ENCODE measurements at places on chromosomes 2 and 18.

DNA sequence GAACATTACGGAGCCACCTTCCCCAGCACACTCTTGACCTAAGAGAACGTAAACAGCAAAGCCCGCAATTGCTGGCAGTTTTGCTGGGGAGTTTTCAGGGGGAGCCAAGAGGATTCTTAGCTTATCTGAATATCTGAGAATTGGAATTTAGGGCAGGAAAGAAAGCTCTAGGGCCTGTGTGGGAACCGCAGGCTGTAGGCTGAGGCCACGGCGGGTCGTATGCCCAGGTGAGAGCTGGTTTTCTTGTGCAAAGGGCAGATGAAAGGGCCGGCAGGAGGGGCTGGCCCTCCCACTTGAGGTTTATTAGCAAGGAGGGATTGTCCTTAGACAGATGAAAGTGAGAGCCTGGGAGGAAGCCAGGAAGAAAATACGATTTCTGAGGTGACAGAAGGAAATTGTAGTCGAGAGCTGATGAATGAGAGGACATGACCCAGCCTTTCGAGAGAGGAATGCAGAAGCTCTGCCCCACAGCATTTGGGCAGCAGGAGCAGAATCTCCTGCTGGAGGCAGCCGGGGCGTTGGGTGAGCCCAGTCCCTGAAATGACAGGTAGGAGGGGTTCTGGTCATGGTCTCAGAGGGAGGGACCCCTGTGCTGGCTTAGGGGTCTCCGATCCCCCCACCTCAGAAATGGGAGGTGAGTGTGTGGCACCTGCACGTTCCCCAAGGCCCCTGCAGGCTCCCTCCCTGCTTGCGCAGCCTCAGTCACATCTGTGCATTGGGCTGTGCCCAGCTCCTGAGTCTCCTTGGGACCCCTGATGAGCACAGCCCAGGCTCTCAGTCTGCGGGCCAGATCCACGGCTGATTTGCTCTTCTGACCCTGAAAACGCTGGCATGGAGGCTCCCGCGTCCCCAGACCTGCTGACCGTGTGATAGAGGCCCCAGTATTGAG lies 61.1 kb downstream of the CABLES1 start:
- no peak for DNase-seq

DNA sequence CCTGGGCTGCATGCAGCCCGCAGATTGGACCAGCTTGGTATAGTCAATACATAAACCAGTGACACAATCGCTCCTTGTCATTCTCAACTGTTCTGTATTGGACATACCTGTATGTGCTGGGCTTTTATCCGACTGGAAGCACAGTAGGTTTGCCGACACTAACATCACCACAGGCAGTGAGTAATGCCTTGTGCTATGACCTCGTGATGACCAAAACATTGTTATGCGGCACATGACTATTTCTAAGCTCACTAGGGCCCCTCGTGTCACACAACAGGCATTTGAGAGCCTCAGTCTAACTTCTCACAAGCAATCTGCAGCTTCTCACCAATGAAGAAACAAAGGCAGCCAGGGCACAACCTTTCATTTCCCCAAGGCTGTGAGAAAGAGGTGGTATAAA lies 320.8 kb downstream of the AFF3 start:
- no peak for DNase-seq

DNA sequence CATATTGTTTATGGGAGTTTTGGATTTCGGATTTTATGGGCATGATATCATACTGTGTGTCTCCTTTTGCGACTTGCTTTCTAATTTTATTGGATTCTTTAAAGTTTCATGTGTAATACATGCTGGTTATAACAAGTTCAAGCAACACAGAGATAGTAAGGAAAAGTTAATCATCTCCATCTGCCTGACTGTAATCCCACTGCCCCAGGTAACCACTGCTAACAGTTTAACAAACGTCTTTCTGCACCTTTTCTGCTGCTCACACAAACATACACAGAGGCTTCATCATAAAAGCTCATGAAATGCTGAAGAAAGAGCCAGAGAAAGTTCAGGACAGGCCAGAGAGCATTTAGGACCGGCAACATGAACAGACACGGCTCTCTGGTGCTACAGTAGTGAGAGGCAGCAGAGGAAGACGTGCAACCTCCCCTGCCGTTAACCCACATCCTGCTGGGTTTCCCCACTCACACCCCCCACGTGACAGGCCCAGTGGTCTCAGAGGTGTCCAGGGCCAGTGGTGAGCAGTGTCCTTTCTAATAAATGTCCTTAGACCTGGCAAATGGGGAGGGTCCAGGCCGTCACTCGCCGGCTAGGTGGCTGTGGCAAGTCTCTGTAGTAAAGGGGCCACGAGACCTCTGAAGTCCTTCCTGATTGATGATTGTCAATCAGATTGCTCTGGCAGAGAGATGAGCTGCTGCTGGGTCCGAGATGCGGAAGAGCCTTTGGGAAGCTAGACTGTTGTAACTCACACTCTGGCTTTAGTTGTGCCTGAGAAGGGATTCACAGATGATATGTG lies 43.0 kb upstream of the SLC1A4 start:
- no peak for DNase-seq

DNA sequence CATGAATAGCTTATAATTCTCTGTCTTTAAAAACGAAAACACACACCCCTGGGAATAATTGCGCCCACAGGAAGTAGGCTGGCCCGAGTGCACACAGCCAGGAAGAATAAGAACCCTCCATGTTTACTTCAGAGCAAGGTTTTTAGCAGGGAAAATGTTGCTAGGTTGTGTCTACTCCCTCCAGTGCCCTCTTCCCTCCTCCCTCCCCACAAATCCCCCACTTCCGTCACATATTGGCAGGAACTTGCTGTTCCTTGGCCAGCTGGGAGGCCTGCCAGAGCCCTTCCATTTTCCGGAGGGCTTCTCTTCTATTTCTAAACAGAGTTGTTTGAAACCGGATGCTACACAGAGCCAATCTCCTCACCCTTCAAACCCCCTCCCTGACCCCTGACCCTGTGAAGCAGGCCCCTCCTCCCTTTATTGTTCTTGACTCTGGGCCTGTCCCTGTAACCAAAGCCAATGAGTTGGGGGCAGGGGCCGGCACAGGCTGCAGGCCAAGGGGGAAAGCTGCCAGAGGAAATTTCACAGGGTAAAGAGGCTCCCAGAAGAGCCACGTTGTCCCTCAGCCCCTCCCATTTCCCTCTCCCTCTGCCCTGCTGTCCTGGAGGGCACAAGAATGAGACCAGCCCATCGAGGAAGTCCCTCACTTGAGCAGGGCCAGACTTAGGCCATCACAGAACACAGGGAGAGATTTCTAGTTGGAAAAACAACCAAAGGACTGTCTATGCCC lies 49.8 kb upstream of the LGALSL start:
- no peak for DNase-seq

GRCh38 chr2:62187246-62187645 lies 8.7 kb upstream of the B3GNT2 start:
- no peak for DNase-seq

- DNase-seq = no peak
Measured at GRCh38 chr2:9705196-9705595, 74.4 kb upstream of the YWHAQ start.

GRCh38 chr2:10903861-10904210 lies 7.9 kb upstream of the KCNF1 start:
- no peak for DNase-seq

DNA sequence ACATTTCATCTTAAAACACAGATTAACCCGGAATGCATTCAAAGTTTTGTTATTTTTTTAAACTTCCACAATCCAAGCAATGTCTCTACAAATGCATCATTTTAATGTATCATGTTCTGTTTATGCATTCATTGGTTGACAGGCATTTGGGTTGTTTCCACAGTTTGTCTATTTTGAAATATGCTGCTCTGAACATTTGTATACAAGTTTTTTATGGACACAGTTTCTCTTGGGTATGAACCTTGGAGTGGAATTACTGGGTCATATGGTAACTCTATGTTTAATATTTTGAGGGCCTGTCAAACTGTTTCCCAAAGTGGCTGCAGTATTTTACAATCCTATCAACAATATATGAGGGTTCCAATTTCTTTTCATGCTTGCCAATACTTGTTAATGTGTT lies 57.3 kb downstream of the GULP1 start:
- DNase-seq = no peak

DNA sequence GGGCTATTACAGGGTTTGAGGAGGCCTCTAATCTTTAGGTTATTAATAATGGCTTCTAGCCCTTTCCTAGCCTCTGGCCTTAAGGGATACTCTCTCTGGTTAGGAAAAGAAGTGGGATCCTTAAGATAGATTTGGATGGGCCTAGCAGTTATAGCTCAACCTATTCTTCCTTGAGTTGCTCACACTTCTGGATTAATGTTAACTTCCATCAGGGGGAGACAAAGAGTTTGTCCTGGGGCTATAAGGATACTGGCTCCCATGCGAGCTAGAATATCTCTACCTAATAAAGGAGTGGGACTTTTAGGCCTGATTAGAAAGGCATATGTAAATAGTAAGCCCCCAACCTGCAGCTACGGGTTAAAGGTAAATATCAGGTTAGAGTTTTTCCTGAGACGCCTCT lies 14.3 kb upstream of the PTH2R start:
- DNase-seq = no peak

GRCh38 chr2:42930025-42930581 lies 137.7 kb upstream of the HAAO start:
- no peak for DNase-seq

DNA sequence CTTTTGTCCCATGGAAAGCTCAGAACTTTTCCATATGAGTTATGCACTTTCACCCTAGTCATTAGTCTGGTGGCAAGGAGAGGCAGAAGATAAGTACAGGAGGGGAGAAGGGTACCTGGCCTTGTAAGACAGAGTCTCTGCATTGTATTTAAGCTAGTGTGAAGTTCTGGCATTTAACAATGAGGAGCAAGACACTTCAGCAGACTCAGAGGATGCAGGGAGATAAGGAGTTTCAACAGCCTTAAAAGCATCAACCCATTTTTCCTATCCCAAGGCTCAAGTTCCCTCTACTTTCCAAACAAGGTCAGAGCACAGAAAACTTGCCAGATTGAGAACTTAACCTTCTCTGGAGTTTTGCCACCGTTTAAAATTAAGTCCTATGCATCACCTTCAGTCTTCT lies 348.2 kb upstream of the VRK2 start:
- no peak for DNase-seq

GRCh38 chr2:236082061-236082460 lies 86.1 kb downstream of the GBX2 start:
- no peak for DNase-seq

DNA sequence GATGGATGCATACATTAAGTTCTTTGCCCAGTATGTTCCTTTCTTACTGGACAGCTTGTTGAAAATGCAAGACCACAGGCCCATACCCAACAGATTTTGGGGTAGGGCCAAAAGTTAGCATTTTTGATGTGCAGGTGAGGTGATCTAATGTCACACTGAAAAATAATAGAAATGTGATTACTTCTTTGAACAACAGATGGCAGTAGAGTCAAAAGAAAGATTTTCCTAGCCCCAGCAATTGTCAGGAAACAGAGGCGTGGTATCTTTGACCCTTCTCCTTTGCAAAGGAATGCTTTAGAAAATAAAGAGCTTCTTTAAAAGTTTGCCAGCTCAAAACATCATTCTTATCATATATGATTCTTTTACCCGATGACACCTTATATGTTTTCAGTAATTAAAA lies 343.6 kb upstream of the SYT4 start:
- DNase-seq = no peak

DNA sequence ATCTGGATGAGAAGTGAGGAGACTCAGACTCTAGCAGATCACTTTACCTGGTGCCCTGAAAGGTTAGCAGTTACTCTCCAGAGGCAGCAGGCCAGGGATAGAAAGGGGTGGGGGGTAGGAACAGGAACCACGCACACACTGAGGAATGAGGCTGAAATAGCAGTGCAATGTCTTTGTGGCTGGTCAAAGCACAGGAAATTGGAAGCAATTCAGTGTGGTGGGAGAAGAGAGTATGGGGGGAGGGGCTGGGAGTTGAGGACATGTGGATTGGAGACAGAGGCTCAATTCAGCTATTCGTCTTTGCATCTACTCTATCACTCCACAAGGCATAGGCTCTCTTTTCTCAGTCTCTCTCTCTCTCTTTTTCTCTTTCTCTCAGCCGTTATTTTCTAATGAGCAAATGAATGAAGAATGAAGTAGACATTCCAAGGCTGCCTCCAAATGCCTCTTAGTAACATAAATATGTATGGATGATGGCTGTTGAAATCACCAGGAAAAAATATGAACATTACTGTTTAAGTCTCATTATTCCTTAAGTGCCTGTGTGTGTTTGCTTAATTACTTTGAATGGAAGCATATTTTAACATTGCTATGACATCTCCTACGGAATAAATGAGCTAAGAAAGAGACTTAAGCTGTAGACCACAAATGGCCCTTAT lies 979.4 kb downstream of the TSN start:
- DNase-seq = no peak

- no peak for DNase-seq
Measured at GRCh38 chr2:111127351-111127750, 6.6 kb downstream of the BCL2L11 start.

- no peak for DNase-seq
Measured at GRCh38 chr18:68940039-68940438, 142.2 kb downstream of the CCDC102B start.

- no peak for DNase-seq
Measured at GRCh38 chr2:175418224-175418835, 236.8 kb upstream of the ATP5MC3 start.

GRCh38 chr18:7766346-7766745 lies 199.2 kb downstream of the PTPRM start:
- DNase-seq = no peak

DNA sequence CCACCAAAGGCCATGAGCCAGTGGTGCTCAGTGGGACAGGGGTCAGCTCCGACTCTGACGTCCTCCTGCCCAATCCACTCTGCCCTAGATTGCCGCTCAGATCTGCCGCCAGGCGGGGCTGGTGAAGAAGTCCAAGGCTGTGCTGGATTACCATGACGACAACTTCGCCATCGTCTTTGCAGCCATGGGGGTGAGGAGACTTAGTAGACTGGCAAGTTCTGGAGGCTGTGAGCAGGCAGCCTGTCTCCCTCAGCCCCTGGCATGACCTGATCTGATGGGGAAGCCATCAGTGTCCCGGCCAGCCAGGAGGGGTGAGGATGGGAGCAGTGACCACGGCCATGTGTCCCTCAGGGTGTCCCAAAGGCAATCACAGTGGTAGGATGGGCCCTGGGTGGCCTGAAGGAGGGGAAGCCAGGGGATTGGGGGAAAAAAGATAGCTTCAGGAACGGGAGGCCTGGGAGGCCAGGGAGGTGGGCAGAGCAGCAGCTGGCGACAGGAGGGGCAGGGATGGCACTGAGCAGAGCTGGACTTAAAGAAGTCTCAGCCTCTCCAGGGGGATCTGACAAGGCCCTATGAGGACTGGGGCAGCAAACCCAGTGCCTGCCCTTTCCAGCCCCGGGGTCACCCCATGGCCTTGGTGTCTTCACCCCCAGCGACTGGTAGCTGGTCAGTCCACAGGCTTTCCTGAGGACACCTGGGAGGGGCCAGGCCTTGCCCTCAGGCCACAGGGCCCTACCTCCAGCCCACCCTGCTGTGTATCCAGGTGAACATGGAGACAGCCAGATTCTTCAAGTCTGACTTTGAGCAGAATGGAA lies 17.4 kb upstream of the ANKRD53 start:
- no peak for DNase-seq
